ENCODE measurements at places on chromosomes 3 and 15.

DNA sequence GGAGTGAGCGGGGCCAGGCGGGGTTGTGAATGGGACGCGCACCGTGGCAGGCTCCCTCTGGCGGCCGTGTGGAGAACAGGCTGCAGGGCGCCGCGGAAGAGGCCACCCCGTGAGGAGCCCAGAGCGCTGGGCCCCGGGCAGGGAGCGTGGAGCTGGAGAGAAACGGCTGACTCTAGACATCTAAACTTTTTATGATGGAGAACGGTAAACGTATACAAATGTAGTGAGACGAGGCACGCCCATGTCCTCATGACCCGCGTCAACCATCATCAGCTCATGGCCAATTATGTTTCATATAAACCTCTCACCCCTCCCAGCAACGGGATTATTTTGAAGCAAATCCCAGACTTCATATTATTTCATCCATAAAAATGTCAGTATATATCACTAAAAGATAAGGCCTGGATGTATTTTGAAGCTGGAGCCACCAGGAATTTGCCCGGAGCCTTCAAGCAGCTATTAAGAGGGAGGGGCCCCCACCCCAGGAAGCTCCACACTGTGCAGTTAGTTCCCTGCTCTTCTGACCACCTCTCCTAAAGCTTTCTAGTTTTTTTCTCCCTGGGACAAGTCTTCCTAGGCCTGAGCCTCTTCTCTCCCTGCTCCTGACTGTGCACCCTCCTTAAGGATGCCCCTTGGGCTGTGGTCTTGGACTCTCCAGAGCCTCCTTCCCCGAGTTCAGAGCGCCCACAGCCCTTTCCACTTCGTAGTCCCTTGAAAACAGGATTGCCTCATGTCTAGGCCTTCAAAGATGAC, 149.5 kb downstream of the SMAD6 start:
- DNase-seq = peak; percentile 90

GRCh38 chr3:101261506-101261905, 58.9 kb downstream of the IMPG2 start:
- DNase-seq = no peak

DNA sequence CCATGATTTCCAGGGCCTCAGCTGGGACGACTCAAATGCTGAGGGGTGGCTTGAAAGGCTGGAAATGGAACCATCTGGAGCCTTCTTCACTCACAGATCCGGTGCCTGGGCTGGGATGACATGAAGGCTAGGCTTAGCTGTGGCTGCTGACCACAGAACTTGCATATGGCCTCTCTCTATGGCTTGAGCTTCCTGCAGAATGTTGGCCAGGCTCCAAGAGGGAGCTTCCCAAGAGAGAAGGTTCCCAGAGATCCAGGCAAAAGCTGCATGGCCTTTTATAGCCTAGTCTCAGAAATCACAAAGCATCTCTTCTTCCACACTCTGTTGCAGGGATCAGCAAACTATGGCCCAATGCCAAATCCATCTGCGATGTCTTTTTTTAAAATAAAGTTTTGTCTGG, 44.8 kb downstream of the GATM start:
- no peak for DNase-seq

DNA sequence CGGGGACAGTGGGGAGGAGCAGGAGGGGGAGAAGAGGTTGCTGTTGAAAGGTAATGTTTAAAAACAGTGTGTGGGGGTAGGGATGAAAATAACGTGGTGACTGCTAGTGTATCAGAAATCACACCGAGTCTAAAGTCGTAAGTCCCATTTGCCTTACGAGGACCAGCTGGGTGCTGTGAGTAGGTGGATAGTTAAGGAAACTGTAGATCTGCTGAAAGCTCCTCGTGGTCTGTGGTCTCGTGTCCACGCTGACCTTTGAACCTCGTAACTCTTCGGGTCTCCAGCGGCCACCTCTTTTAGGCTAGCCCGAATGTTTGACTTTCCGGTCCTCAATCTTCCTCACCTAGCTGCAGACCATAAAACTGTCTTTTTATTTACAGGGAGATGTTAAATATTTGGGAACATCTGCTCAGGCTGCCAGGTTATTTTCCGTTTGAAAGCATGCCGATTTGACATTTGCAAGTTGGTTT, 29.3 kb upstream of the ST3GAL6 start:
- no peak for DNase-seq

DNA sequence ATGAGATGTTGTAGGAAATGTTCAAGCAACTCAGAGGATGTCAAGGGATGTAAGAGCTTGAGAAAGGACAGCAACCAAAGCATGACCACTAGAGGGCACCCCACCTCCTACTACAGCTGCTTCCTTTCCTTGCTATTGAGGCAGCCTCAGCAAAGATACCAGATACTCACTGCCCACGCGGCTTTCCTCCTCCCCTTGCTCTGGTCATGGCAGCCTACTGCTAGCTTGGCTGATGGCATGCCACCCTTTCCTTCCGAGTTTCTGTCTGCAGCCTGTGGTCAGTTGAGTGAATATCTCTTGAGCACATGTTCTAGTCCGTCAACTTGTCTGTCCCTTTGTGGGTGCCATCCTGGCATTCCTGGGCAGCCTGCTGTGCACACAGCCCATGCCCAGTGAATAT, 4.4 kb upstream of the CXCR6 start:
- peak; percentile 77 for DNase-seq

Data from ecto neural progenitor cell (in vitro differentiated cells).